Fibroblast of skin of abdomen (primary cell): ENCODE measurements at places on chromosomes 3 and 15.
A peak's percentile ranks its signal among the peaks of the same experiment; 100 is the strongest.

DNA sequence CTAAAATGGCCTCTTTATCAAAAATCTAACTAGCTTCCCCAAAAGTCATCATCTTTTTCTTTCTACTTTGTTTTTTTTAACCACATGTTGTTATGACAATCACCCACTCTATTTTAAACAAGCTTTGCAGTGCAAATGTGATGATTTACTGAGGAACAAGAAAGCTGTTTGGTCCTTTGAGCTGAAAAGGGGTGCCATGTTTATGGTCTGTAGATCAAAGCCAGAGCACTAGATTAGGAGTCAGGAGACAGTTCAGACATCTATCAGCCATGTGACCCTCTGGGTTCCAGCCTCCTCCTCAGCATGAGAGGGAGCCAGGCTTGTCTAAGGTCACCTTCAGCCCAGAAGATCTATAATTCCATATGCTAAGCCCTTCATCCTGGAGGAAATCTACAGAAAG, 65.9 kb downstream of the RPL22L1 start:
- no peak for DNase-seq

DNA sequence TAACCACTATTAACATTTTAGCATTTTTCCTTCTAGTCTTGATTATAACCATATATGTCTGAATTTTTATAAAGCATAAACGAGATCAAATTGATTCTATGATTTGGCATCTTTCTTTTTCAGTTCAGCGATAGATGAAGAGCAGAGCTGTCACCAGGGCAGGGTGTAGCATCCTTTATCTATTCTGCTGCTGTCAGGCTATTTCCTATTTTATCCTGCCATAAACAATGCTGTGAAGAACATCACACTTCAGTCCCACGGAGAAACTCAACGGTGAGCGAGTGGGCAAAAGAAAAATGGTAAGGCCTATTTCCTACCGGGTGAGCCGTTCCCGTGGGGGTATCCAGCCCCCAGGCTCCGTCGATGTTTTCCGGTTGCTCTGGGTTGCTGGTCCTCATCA, 15.5 kb downstream of the TMEM40 start:
- DNase-seq: no peak

DNA sequence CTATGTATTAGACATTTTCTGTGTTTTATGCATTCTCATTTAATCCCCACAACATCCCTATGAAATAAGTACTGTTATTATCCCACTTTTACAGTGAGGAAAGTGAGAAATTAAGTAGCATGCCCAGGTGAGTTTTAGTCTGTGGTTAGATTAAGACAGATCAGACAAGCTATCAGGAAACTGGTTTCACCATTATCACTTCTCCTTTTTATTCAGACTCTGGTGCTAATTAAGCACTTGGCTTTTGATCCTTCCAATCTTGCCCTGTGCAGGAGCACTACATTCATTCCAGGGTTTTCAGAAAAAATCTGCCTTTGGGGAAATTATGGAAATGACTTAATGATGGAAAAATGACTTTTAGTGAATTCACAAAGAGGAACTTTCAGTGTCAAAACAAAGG, 115.2 kb downstream of the TMEM108 start:
- no peak for DNase-seq

DNA sequence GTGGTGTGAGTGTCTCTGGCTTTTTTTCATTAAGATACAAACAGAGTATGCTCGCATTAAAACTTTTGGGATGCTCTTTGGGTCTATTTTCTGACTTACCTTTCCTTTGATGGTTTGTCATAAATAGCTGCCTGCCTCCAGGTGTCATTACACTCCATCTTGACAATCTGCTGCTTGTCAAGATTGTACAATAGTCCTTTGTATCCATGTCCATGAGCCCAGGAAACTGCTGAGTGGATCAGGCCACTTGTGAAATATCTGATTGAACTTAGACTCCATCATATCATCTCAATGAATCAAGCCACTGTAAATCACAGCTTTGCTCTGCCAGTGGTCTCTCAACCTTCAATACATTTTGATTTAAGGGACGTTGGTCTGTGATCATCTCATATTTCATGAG, 135.2 kb downstream of the ECT2 start:
- no peak for DNase-seq

- DNase-seq: no peak
These were observed 81.7 kb upstream of the UMPS start for GRCh38 chr3:124648551-124648950.

GRCh38 chr3:8145661-8146060, 356.0 kb upstream of the LMCD1 start:
- DNase-seq: no peak

DNA sequence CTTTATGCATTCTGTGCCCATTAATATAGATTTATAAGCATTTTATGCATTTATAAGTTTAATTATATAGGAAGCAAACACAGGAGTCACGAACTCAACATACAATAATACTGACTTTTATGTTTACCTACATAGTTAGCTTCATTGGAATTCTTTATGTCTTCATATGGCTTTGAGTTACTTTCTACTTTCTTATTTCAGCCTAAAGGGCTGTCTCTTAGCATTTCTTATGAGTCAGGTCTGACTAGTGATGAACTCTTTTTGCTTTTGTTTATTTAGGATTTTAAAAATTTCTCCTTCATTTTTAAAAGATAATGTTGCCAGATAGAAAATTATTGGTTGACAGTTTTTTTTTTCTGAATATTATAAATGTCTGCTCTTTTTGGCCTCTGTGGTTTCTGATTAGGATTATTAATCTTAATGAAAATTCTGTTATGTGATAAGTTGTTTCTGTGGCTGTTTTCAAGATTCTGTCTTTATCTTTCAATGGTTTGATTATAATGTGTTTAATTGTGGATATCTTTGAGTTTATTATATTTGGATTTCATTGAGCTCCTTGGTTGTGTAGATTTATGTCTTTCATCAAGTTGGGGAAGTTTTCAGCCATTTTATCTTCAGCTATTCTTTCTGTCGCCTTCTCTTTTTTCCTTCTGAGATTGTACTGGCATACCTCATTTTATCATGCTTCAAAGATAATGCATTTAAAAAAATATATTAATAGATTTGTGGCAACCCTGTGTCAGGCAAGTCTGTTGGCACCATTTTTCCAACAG, 54.3 kb downstream of the ATP2C1 start:
- DNase-seq: no peak

DNA sequence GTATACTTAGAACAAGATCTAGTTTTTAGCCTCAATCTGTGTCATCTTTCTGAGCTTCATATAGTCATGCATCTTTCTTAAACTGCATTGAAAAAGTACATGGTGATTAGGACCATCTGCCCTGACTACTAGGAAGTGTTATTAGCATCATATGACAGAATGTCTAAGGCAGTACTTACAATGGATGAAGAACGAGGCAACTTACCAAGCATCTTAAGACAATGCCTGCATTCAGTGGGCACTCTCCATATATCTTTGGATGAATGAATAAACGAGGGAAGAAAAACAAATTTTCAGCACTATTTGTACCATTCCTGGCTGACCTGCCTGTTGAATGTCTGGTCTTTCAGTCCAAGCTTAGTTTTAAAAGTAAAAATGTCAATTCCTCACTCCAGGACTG, 185.4 kb upstream of the EPHA3 start:
- DNase-seq: no peak

DNA sequence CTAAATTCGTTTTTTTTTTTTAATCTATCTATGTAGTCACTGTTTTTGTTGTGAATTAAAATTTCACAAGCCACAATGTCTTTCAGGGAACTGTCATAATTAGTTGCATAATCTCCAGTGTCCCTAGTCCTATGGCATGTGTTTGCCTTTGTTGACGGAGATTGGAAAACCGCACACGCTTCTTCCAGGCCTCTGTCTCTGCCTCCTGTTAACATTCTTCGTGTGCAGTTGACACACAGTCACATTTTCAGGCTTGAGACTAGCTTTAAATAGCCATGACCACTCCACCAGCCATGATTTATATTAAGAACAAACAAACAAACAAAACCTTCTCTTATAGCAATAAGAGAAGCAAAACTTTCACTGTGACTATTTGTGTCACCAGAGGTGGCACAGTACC, 139.8 kb downstream of the DUT start:
- no peak for DNase-seq

DNA sequence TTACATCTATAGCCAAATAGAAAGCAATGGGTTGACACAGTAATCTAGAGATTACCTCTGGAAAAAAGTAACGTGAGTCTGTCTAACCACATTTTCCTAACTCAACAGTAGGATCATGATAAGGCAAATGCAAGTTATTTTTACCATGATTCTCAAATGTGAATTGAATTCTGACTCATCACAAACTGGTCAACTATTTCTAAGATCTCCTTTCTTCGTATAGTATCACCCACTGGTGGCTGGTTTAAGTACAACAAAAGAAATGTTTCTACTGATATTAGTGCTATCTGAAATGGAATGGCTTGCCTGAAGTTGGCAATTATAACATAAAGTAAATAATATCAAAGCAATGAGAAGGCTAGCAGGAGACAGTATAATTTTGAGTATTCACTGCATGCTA, 102.2 kb downstream of the ABI3BP start:
- DNase-seq: peak; percentile 32

GRCh38 chr3:99212969-99213368, 311.5 kb upstream of the DCBLD2 start:
- DNase-seq: no peak
